Astrocyte of the spinal cord (primary cell): ENCODE measurements at places on chromosomes 16 and 17.

DNA sequence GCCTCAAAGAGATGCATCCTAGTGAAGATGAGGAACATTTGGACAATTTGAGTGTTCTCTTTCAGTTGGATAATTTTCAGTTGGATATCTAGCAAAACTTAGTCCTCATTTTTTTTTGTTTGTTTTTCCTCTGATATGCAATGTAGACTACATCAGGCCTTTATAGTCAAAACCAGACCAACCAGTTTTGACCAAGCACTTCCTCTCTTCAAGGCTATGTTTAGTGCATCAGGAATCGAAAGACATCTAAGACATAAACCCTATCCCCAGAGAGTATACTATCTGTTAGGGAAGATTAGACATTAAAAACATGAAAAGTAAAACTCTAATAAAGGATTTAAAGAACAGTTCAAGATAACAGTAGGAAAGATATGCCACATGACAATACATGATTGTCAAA lies 256.1 kb downstream of the IRX3 start:
- no peak for DNase-seq

DNA sequence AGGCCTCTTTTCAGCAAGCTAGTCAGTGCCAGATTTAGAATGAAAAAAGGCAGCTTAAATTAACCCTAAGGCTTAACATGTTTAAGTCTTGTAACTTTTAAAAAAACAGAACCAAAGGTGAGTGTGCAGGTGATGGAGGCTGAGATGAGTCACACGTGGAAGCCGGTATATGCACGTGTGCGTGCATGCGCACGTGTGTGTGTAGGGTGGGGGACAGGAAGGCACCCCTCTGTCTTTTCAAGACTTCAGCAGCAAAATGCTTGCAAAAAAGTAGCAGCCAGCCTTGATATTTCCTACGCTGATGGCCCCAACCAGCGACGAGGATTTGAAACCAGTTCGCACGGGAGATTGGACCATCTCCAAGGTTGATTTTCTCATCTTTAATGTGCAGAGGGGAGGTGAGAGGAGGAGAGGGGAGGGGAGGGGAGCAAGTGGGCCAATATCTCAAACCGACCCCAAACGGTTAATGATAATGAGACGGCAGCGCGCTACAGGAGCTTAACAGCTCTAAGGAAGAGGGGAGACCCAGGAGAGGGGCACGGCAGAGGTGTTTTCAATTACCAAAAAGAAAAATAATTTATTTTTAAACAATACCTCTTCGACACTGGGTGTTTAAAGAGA lies 154.7 kb downstream of the ZNF423 start:
- peak; percentile 24 for DNase-seq

GRCh38 chr17:58832514-58832913 lies 76.9 kb downstream of the PPM1E start:
- DNase-seq, result no peak

DNA sequence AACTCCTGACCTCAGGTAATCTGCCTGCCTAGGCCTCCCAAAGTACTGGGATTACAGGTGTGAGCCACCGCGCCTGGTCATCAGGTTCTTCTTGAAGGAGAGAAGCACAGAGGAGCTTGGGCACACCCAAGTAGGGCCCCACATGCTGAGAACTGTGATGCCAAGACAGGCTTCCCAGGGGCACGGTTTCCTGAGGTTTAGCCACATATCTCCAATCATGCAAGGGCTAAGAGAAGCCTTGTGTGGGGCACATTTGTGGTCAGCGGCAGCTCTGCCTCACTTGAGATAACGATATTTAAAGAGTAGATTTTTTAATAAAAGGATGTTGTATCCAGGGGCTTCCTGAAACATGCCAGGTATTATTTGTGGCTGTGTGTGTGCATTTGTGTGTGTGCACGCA lies 46.9 kb downstream of the CUEDC1 start:
- DNase-seq, result no peak

DNA sequence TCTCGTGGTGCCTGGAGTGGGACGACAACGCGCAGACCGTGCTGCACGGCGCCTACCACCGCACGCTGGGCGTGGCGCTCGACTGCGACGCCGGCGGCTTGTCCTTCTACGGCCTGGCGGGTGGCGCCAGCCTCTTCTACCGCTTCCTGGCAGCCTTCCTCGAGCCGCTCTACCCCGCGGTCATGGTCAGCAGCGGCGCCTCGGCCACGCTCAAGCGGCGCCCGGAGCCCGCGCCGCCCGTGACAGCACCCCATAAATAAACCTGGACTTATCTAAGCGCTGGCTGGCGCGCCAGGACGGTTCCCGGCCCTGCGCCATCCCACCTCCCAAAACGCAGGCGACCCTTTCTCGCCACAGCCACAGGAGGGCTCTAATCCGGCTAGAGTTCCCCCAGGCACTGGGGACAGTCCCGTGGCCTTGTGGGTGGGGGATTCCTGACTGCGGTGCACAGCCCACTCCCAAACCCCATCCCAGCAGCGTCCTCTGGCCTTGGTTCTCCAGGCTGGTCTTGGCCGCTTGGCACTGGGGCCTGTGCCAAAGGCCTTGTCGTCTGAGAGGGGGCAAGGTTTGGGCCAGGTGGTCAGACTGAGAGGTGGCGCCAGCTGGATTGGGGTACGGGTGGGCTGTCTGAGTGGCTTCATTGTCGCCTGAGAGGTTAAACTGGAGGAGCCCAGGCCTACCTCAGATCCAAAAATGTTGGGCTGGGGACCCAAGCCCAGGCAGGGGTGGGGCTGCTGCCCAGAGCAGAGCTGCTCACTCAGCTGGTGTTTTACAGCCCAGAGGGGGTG lies 10.1 kb upstream of the SLC16A5 start:
- DNase-seq, result peak; percentile 32
